ENCODE measurements at places on chromosomes 4 and X.

DNA sequence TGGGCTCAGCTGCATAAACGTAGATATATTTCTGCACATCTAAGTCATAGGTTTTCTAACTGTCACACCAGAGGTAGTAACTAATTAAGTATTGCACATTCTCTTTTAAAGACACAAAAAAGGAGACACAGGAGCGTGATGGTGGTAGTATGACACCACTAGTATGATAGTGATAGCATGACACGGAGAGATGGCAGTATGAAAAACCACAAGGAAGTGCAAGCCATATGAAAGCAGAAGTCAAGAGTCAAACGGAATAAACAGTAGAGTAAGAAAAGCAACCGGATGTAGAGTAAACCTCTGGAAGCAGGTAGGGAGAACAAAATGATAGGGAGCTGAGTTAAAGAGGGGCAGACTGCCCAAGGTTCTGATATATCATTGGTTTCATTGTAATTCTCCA lies 382.2 kb upstream of the INTU start:
- DNase-seq, result no peak

DNA sequence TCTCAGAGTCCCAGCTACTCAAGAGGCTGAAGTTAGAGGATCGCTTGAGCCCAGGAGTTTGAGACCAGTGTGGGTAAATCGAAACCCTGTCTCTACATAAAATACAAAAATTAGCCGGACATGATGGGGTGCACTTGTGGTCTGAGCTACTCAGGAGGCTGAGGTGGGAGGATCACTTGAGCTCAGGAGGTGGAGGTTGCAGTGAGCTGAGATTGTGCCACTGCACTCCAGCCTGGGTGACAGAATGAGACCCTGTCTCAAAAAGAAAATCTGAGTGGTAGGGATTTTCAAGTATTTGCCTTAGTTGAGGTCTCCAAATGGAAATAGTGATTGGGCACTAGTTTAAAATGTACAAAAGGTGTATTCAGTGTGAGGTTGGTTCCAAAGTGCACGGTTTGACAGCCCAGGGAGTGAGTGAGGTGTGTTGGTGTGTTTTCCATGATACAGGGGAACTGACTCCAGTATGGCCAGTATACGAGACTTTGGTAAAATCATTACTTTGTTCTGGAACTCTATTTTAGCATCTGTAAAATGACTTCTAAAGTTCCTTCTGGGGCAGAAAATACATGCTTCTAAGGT lies 13.8 kb downstream of the ADD1 start:
- DNase-seq, result no peak

- DNase-seq, result no peak
These were observed 16.9 kb downstream of the ZFP42 start for GRCh38 chr4:188012426-188012945.

- no peak for DNase-seq
These were observed 71.4 kb downstream of the RGS12 start for GRCh38 chr4:3364199-3364598.

DNA sequence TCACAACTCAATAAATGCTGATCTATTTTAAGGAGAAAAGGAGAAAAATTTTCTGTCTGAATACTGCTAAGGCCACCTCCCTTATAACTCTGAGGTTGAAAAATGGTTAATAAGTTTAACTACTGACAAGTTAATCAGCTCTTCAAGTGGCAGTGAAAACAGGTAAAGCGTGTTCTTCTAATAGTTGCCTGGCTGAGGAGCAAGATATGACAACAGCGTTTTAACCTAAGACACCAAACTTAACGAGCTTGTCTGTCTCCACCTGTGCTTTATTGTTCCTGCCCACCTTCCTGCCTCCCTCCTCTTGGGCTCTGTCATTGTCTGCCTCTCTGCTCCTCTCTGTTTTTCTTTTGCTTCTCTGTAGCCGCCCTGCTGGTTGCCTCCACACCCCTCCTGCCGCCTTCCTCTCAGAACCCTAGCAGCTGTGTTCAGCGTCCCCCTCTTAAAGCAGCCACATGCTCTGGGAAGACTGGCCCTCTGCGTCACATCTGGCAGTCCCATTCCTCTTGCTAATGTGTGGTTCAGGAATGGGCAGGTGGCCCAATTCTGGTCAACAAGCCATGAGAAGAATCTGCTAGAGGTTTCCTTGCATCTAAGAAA lies 4.3 kb upstream of the TSPAN5 start:
- no peak for DNase-seq

- no peak for DNase-seq
These were observed 457.5 kb upstream of the GRID2 start for GRCh38 chr4:91846233-91846632.

GRCh38 chr4:6663596-6664393 lies 23.3 kb downstream of the MRFAP1 start:
- DNase-seq, result no peak

GRCh38 chr4:38284294-38285030 lies 324.3 kb downstream of the PTTG2 start:
- DNase-seq, result no peak

GRCh38 chrX:70001269-70001668 lies 48.5 kb downstream of the AWAT2 start:
- DNase-seq, result peak; percentile 7

DNA sequence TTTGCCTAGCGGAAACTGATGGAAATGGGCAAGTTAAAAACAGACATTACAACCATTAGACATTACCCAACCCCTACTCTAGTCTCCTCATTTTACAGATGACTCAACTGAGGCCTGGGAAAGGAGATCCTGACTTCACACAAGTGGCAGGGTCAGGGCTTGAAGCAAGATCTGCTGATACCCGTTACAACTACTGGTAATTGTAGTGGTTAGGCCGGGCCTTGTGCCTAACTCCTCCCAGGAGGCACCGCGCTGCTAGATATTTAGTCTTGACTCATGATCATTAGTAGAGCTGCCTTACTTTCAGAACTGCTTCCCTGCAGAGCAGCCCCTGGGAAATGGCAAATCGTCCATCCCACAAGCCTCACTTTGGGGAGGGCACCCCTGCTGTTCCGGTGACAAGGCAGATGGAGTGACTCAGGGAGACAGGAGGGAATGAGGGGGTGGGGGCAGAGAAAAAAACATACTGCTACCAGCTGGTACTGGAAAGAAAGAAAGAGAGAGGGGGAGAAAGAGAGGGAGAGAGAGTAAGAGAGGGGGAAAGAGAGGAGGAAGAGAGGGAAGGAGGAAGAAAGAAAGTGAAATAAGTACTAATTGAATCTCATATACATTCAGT lies 12.2 kb downstream of the ARHGEF6 start:
- peak; percentile 96 for DNase-seq

GRCh38 chr4:94798808-94799207 lies 41.1 kb downstream of the BMPR1B start:
- DNase-seq, result peak; percentile 69

DNA sequence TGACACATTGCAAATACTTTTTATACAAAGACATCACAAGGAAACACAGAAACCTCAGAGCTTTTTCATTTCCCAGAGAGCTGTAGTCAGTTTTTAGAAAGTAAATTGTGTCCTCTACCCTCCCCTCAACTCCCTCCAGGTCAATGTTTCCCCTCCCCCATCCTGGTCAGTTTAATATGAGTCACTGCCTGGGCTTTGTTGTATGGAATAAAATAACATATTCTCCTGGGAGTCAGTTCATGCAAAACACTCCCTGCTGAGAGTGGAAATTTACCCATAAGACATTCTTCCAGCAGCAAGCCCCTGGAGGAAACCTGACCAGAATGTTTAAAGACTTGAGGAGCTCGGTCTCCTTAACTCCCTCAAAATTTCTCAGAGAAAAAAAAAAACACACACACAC lies 270.1 kb upstream of the LDB2 start:
- DNase-seq, result peak; percentile 87
